ENCODE measurements at places on chromosomes 16 and 17.

DNA sequence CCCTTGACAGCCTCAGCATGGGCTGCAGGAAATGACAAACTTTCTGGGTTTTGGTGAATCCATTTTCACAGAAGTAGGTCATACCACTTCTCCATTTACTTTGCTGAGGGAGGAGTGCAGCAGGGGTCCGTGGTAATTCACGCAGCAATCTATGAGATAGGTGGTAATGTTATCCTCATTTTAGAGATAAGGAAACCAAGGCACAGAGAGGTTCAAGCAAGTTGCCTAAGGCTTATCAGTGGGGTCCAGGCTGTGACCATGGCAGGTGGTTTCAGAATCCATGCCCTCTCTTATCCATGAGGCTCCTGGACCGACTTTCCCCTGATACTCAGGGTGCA lies 12.6 kb downstream of the TBX4 start:
- DNase-seq, result no peak

GRCh38 chr16:28846933-28847273 lies 755 bp upstream of the TUFM start:
- no peak for DNase-seq

- DNase-seq, result no peak
These were observed 16.6 kb downstream of the CRLF3 start for GRCh38 chr17:30807896-30808295.

DNA sequence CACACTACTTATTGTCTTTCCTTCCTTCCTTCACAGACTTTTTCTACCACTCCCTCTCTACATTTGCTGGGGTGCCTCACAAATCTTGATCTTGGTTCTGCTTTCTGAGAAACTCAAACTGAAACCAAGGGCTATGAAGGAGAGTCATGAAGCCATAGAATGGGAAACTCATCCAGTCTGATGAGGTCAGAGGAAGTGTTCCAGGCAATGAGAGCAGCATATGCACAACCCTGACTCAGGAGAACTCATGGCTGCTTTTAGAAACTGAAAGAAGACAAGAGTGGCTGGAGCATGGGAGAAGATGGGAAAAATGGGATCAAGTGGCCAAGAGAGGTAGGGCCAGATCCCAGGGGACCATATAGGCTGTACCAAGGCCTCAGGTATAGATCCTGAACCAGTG lies 130.0 kb upstream of the TOX3 start:
- no peak for DNase-seq

GRCh38 chr17:2057760-2058585 lies 3.1 kb downstream of the HIC1 start:
- no peak for DNase-seq

- no peak for DNase-seq
These were observed 353.6 kb upstream of the TNRC6C start for GRCh38 chr17:77604973-77605313.

GRCh38 chr16:46982335-46982734 lies 8.9 kb upstream of the DNAJA2 start:
- no peak for DNase-seq

GRCh38 chr17:73895157-73895556 lies 250.9 kb upstream of the SDK2 start:
- DNase-seq, result no peak

GRCh38 chr17:43010667-43011308 lies 4.2 kb downstream of the IFI35 start:
- DNase-seq, result no peak

DNA sequence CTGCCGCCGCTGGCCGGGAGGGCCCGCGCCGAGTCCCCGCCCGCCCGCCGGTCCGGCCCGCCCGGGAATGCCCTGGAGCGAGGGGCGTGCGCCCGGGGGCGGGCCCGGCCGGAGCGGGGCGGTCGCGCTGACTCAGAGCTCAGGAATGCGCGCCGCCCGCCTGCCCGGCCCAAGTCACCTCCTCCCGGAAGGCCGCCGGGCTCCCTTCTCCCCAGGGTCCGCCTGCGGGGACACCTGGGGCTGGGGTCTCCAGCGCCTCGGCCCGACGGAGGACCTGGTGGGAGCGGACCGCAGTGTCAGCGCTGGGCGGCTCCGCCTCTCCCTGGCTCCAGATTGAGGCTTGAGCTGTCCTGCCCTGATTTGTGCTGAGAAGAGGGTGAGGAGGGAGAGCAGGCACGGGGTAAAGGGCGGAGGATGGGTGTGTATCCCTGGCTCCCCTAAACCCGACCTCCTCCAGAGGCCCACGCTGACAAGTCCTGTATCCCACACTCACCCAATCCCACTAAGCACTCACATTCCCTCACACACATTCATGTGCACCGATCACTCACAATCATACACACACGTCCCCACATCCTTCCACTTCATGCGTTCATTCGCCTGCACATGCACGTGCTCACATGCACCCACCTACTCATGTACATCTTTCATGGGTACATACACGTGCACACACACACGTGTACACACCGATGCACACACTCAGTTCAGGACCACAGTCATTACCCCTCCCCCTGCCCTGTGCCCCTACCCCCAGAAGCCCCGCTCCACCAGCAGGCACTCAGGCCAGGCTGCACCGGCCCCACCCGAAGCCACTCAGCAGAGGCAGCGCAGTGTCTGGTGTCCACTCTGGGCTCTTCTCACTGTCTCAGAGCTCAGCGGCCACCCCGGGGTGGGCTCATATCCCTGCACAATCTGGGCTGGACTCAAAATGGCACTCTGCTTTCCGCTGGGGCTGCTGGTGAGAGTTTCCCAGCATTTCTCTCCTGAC lies at the start of gene RHBDF1:
Gene RHBDF1, minus strand, starts transcription at position 71 of the 988 bp plus-strand sequence. CDS start 7,616 bp downstream, outside the sequence.
- DNase-seq, result no peak

DNA sequence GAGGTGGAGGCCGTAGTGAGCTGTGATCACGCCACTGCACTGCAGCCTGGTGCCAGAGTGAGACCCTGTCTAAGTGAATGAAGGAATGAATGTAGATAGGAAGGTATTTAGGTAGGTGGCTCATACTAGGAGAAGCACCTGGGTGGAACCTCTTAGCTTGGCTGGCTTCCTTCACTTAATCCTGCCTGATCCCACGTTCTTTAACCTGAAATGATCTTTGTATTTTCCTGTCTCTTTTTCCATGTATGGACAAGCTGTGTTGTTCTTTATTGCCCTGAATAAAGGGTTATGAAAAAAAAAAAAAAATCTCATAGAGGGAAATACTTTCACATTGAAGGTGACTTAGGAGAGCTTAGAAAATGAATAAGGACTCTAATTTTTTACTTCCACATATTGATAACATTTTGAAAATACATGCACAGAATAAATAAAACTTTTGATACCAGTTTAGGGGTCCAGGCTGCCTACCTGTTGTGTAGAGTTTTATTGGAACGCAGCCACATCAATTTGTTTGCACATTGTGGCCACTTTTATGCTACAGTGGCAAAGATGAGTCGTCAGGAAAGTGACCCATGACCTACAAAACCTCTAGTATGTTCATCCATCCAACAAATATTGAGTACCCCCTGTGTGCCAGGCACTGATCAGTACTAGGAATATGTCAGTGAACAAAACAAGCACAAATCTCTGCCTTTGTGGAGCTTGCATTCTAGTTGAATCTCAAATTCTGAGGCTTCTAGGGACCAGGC lies 44.6 kb downstream of the VPS35L start:
- DNase-seq, result no peak

DNA sequence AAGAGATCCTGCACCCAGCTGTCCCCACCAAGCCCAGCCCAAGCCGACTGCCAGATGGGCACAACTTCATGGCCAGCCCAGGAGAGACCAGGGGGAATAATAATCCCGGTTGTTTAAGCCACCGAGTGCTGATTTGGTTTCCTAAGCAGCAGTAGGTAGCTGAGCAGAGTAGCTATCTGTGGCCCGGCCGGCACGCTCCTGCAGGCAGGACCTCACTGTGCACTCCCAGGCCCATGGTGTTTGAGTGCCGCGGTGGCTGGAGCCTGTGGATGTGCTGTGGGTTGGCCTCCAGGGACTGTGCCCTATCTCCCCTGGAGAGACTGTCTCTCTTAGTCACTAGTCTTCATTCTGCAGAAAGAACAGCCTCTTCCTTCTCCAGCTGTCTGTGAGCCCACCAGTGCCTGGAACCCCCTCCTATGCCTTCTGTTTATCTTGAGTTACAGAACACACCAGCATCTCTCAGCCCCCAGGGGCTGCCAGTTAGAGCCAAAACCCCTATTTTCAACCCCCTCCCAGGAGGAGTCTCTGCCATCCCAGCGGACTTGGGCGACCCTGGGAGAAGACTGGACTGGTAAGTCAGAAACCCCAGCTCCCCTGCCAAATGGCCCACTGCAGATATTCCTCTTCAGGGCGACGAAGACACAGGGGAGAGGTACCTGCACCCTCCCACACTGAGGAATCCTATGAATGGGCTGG lies 152.0 kb downstream of the SDK2 start:
- DNase-seq, result no peak

- DNase-seq, result no peak
These were observed 17.3 kb upstream of the SNN start for GRCh38 chr16:11650641-11651591.

DNA sequence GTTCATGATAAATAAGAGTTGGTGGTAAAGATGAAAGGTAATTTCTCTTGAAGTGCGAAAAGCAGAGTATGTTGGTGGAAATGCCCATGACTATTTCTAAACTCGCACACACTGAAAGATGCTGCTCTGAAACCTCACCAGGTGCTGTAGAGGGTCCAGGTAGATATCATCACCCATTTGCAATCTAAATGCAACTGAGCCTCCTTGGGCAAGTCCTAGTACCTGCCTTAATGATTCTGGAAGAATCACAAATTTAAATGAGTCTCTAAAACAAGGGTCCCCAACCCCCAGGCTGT lies 5.9 kb upstream of the MMD start:
- no peak for DNase-seq

- DNase-seq, result no peak
These were observed 196.4 kb downstream of the CCDC182 start for GRCh38 chr17:57548421-57549410.

- DNase-seq, result no peak
These were observed 174.3 kb upstream of the TNRC6C start for GRCh38 chr17:77783991-77784820.

DNA sequence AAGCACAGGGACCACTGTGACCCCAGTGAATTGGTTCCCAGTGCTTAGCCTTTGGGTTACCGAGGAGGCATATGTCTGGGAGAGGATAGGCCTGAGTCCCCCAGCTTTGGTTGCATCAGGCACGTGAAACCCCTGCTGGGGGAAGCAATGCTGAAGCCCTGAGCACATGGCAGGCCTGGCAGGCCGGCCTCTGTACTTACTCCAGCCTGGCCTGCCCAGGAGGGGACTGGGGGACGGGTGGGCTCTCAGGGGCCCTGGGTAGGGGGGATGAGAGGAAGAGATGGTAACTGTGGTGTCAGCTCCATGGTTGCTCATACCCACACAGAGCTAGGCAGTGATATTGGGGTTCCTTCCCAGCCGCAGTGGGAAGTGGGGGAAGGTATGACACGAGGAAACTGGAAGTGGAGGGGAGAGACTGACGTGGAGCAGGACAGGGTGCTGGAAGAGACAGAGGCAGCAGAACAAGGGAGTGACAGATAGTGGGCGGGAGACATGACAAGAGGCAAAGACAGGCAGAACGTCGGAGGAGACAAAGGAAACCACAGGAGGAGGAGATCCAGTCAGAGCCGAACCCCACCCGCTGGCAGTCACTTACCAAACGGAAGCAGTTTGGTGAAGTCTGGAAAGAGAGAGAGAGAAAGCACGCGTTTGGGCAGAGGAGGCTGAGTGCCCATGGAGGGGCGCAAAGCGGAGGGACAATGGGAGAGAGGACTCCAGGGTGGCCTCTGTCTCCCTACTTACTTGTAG lies 9.1 kb downstream of the TMEM208 start:
- no peak for DNase-seq

DNA sequence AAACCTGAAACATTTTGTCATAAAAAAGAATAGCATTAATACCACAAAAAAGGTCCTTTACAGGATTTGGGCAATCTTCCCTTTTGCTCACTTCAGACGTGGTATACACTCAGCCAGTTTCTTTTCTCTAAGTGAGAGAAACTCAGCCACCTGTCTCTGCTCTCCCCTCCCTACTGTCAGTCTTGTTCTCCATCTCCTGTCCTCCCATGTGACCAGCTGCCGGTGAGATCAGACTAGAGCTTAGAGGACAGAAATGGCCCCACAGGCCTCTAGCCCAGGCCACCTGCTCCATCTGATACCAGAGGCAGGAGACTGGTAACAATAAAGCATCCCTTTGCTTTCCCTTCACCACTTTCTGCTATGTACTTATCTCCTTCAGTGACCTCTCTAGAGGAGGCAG lies 34.9 kb downstream of the CMC2 start:
- no peak for DNase-seq

- DNase-seq, result peak; percentile 11
These were observed 914.9 kb downstream of the KCNJ2 start for GRCh38 chr17:71084219-71084618.

DNA sequence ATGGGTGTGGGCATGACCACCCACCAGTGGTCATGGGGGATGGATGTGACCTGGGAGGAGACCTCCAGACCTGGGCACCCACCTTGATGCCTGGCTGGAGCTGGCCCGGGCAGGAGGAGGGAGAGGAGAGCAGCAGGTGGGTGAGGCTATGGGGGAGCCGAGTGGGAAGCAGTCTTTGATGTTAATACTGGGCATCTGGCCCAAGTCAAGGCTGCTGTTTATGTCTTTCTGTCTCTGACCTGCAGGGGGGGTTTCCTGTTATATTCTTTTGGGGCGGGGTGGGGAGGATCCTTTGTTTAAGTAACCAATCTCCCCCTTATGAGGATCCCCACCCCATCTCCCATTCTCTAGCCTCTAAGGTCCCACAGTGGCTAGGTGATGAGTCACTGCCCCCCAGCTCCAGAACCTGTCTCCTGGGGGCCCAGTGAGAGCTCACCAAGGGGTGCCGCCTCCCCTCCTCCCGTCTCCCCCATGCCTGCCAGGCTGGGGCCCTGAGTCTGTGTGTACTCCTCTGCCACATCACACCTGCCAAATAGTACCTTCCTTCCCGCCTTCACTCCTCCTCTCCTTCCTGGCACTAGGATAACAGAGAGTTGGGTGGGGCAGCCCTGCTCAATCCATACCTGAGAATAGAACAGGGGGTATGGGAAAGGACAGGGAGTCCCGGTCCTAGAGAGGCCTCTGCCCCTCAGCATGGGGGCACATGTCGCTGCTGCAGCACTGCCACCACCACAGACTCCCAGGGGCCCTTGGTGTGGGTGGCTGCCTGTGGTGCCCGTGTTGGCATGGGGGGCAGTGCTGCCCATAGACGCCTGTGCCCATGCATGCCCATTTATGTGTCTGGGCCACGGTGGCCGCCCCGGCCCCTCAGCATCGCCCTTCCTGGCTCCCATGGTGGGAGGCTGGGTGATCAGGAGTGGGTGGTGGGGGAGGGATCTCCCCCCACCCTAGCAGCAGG lies 7.3 kb downstream of the THRA start:
- DNase-seq, result no peak

DNA sequence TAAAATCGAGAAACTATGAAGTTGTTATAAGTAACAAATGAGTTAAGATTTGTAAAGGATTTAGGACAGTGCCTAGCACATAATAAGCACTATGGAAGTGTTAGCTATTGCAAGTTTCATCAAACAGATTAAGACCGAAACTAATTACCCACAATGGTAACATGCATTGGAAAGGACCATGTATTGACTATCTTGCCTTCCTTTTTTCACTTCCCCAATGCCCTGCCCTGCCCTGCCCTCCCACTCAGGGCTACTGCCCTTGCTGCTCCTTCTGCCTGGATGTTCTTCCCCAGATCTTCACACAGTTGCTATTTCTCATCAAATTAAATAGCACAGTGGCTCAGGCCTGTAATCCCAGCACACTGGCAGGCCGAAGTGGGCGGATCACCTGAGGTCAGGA lies 202.1 kb upstream of the PSMD7 start:
- DNase-seq, result no peak

Data from stromal cell of bone marrow (primary cell).